ENCODE measurements at places on chromosomes 6 and 20.
A peak's percentile ranks its signal among the peaks of the same experiment; 100 is the strongest.

DNA sequence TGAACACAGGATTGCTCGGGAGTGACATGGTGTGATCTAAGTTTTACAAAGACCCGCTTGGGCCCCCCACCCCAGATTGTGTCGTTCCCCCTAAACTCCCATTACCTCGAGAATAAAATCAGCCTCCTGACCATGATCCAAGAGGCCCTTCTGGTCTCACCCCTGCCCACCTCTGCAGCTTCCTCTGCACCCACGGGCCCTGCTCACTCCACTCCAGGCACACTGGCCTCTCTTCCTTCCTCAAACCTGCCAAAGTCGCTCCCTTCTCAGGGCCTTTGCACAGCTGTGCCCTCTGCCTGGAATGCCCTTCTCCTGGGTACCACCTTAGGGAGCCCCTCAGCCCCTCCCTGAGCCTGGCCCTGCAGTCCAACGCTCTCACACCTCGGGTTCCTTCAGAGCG is 17.9 kb downstream of the TGM2 start:
- DNase-seq = peak; percentile 59

- DNase-seq = no peak
Measured at GRCh38 chr6:14501914-14502313, 384.3 kb downstream of the CD83 start.

DNA sequence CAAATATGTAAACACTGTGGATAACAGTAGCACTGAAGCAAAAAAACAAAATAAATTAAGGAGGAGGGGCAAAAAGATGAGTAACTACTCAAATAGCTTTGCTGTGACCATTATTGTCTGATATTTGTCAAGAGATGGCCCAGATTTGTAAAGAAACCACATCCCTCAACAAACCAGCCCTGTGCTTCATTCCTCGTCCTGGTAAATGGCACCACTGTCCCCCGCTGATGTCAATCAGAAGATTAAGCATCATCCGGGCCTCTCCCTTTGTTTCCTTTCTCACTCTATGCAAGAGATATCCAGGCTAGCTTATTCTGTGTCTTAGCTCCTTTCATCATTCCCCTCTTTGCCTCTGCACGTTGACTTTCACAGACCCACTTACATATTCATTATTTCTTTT is 259.0 kb downstream of the SYNE1 start:
- DNase-seq = no peak

- peak; percentile 39 for DNase-seq
Measured at GRCh38 chr20:38114353-38114791, 50.7 kb downstream of the TGM2 start.

DNA sequence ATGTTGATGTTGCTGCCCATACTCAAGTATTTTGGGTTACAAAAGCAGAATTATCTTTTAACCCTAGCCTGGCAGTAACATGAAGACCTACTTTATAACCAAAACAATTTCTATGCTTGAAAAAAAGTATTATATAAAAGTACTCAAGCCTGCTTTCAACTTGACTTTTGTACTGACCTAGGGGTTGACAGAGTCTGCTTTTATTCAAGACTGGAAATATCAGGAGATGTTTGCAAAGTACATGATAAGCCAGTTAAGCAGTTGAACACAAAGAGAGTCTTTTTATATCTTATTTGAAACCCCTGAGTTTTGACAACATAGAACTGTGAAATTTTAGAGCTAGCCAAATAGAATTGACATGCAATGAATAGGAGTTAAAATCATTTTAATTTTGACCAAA is 159.8 kb downstream of the KCNQ5 start:
- DNase-seq = no peak

- DNase-seq = no peak
Measured at GRCh38 chr6:72564231-72564630, 57.6 kb upstream of the KCNQ5 start.

DNA sequence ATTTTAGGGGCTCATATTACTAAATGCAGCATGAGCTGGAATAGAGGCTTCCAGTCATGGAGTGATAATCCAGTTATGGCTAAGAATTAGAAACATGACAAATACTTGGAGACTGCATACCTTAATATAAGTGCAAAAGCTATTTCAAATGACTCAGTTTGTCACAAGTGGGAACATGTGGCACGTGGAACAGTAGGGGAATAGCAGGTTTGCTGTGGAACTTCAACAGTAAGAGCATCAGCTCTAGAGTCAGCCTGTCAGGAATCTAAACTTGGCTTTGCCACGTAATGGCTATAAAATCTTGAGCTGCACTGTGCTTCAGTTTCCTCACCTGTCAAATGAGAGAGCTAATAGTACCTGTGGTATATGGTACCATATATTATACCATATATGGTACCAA is 62.1 kb downstream of the HTR1B start:
- DNase-seq = no peak

GRCh38 chr6:167564416-167565250 is 239.7 kb downstream of the TTLL2 start:
- DNase-seq = no peak

GRCh38 chr6:134984821-134985220 is 34.9 kb upstream of the ALDH8A1 start:
- DNase-seq = no peak

DNA sequence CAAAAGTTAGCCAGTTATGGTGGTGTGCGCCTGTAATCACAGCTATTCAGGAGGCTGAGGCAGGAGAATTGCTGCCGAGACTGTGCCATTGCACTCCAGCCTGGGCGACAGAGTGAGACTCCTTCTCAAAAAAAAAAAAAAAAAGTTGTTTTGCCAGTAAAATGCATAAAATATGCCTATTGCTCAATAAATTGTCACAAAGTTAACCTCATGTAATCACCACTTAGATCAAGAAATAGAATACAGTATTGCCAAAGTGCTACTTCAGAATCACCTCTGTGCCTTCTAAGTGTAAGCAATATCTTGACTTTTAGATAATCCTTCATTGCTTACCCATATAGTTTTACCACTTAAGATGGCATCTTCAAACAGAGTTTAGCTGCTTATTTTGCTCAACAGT is 80.7 kb downstream of the TRMT11 start:
- no peak for DNase-seq

DNA sequence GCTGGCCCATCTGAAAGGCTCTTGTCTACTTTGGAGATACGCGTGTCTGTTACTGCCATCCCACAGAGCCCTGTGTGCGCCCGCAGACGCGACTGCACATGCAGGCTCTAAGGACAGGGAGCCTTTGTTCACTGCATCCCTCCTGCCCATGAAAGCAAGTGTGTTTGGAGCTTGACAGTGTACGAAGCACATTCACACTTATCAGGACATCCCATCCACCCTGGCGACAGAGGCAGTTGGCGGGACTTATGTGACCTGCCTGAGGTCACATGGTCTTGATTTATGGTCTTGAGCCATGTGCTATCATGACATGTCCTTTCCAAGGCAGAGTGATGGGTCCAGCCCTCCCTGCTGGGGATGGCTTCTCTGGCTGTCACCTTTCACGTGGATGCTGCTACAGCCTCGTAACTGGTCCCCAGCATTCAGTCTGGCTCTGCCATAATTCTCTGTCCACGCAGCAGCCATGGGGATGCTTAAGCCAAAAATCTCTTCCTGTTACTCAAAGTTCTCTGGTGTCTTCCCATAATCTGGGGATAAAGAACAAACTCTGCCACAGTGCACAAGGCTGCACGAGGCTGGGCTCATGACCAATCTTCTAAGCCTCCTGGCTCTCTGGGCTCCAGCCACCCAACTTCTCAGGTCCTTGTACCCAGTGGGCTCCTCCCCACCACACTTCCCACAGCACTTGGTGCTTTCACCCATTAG is 36.3 kb upstream of the FAM83D start:
- DNase-seq = no peak

GRCh38 chr20:52251136-52251700 is 59.6 kb upstream of the ZFP64 start:
- DNase-seq = no peak

DNA sequence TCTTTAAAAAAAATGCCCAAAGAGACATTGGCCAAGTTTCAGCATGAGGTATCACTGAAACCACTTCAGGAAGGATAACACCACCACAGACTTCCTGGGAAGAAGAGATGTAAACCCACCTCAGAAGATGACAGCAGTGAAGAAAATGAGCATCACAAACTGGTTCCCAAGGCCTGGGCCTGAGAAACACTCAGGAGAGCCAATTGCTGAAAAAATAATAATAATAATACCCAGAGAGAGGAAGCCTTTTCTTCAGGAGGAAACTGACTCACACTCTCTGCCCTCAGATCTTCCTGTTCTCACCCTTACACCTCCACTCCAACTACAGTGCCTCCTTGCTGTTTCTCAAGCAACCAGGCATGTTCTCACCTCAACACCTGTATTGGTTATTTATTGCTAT is 68.1 kb upstream of the MAFB start:
- DNase-seq = peak; percentile 35

- peak; percentile 73 for DNase-seq
Measured at GRCh38 chr6:127366282-127367022, 23.0 kb upstream of the ECHDC1 start.

DNA sequence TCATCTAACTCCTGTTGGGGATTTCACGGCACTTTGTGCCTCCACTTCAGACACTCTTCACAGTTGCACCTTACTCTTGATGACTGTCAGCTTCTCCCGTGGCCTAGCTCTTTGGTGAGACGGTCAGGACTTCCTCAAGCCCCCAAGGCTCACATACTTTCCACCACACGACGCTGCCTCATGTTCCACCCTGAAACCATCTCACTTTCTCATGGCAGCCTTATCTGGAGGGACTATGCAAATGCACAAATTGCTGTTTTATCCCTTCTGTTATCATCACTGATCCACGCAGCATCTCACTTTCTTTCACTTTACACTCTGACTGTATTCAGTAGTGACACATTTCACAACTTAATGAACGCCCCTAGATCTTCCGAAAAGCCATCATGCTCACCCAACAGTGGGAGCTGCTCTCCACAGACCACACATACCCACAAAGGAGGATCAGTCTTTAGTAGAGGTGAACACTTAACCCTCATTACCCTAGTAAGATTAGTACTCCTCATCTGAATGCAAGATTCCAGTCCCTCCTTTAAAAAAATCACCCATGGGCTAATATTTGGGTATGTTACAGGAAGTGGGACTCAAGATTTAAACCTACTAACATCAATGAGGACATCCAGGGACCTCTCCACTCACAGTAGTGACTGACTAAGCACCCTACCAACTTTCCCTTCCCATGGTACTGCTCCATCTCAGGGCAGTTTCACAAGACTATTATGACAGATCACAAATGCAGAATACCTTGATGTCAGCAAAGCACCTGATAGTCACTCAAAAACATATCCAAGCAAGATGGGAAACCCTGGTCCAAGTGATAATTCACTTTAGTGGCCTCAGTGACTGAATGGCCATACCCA is 35.4 kb downstream of the FYN start:
- no peak for DNase-seq

Measured in inflammatory macrophage treated with lipopolysaccharide for 4 hours (primary cell).